ENCODE measurements at places on chromosomes 7 and 10. TPM values are rescaled to one million over a fixed set of nuclear protein-coding genes. Genes with fewer than 3 reads are reported as not detected.

DNA sequence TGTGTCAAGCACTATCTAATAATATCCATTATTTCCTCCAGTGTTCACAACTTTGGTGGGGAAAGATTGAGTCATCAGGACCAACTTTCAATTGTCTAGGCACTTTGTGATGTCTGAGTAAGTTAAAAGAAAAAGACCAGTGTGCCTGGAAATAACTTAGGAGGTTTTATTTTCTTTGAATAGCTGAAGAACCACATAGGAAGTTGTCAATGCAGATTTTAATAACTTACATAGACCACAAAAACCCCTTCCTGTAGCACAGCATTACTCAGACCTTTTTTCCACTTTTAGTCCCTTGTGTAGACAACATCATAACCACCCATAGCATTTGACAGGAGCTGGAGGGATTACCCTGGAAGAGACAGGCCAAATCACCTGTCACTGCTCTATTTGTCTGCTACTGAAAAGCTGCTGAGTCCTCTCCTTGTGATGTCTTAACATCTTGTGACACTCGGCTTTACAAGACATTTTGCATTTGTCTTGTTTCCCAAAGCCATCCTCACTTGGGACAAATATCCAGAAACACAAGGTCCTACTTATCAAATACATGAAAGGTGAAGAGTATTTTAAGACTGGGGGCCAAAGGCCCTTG lies 241.5 kb upstream of the PTER start:
- DNase-seq, result no peak

DNA sequence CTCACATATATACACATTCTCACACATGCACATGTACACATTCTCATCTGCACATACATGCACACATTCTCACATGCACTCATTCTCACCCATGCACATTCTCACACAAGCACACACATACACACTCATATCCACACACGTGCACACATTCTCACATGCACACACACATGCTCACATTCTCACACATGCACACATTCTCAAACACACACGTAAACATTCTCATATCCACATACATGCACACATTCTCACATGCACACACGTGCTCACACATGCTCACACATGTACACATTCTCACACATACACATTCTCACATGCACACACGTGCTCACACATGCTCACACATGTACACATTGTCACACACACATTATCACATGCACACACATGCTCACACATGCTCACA lies 260.6 kb downstream of the PTPRN2 start:
- no peak for DNase-seq

DNA sequence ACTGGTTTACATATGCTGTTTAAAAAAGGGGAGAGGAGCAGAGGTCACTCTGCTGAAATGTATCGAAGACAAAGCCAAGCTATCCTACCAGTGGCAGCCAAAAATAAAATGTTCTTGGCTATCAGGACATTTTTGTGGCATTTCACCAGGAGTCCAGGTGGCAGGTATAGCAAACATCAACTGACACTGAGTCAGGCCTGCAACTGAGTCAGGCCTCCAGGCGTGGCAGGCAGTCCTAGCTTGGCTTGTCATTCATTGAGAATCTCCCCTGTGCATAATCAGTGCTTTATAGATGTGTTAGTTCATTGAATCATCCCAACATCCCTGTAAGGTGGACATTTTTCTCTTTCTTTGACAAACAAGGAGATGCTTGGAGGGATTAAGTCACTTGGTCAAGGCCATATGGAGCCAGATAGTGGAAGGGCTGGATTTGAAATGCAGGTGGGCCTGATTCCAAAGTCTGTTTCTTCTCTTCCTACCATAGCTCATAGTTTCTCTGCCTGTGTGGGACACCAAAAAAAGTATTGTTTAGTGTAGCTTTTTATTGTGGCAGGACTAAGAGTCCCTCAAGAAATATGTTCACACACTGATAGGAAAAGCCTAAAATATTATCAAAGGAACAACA lies 4.3 kb downstream of the DYNC1I1 start:
- no peak for DNase-seq

DNA sequence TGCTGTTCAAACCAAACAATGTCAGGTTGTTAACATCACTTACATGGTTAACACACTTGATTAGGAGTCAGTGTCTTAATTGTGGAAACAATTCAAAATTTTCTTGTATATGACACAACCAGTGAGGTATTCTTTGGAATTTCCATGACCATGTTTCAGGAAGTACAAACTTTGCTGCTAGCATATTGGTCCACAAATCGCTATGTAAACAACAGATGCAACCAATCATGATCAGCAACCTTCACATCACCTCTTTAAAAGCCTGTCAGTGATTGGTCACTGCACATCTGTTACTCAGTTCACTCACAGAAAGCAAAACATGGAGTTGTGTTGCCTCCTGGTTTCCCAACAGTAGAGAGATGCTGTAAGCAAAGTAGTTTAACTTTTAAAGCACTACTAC lies 108.9 kb upstream of the FAM3C start:
- DNase-seq, result no peak

- no peak for DNase-seq
These were observed 68.0 kb downstream of the JCAD start for GRCh38 chr10:29991382-29991781.

DNA sequence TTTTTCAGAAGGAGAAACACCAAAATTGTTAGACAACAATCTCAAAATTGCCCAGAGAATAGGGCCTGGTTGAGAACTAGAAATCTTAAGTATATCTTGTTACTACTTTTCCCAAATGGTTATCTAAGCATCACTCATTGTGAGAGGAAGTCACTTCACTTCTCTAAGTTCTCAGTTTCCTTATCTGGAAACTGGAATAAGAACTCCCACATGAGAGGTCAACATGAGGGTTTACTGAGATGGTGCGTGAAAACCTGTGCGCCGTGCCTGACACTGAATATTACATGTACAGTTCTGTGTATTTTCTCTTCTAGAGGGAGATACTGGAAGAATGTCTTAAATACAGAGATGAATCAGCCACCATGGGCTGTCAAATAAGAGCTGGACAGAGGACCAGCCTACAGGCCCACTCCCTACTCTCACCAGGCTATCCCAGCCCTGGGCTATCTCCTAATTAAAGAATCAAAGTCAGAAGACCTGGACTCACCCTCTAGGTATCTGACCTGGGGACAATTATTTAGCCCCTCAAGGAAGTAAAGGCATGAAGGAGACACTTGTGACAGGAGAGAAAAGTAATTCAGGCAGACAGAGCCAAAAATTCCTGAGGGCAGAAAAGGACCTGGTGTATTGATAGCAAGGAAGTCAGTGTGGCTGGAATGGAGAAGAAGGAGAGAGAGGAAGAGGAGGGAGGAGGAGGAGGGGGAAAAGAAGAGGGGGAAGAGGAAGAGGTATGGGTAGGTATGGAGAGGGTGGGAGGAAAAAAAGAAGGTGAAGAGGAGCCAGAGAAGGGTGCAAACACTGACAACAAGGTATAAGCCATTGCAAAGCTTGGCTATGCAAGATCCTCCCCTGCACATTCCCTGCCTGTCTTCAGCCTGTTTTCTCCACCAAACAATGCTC lies 44.9 kb downstream of the CCDC71L start:
- no peak for DNase-seq

DNA sequence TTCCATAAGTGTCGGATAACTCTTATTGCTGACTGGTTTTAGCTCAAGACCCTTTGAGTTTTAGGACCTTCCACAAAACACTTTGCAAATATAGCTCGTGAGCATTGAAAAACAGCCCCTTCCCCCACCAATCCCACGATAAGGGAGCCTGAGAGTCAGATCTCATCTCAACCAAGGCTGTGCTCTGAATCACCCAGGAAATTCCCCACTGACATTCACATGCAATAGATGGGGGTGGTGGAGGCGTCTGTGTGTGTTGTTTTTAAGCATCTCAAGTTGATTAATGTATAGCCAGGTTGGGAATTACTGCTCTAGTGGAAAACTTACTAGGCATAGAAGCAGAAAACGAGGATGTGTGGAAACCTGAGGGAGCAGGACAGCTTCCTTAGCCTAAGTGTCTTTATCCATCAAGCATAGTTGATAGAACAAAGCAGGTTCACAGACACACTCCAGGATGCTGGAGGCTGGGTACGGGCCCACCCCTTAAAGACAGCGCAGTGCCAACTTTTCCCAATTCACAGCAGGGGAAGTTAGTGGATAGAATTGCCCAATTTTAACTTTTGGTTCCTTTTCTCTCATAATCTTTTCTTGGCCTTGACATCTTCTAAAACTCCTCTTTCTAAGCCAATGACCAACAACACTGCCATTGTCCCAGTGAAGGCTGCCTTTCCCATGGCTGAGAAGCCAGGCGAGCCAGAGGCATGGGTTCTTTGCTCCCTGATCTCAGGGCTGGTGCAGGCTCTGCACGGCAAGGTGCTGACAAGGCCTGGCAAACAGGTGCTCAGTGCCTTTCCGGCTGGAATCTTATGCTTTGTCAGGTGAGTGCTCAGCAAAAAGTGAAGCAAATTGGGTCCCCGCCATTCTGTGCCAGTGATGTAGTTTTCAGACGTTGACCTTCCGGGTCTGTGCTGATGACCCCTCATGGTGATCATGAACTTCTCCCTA lies 98.5 kb upstream of the INSIG1 start:
- DNase-seq, result no peak

GRCh38 chr10:132646443-132647097 lies 109.0 kb downstream of the INPP5A start:
- DNase-seq, result peak; percentile 6

DNA sequence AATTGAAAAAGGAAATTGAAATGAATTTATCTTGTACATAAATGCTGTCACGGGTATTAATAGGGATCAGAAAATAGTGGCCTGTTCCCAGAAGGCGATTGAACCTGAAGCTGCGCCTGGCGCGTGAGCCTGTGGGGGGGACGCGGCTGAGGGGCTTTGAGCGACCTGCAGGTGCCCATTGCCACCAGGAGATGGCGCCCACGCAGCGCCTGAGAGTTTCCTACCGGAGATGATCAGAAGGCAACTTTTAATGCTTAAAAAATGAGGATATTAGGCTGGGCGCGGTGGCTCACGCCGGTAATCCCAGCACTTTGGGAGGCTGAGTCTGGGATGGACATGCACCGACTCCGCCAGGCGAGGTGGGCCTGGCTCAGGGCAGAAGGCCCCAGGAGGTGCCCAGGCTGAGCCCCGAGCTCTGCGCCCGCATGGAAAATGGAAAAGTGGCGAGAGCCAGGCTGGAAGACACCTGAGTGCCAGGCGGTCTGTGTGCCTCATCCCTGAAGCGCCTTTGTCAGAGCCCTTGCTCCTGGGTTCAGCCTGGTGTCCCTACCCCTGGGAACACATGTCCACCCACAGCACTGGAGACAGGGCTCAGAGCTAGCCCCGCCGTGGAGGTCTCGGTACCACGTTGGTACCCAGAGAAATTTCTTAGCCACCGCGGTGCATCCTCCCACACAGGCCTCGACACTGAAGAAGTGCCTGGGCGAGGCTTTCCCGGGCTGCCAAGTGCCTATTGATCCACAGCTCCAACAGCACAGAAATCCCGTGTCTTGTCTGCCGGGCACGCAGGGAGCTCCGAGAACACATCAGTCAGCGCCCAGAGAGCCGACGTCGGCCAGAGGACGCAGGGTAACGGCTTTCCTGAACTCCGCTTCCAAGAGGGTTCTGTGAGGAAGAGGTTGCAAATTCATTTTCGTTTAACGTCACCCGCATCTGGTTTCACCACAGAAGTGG lies 117.4 kb downstream of the INPP5A start:
- DNase-seq, result peak; percentile 46

DNA sequence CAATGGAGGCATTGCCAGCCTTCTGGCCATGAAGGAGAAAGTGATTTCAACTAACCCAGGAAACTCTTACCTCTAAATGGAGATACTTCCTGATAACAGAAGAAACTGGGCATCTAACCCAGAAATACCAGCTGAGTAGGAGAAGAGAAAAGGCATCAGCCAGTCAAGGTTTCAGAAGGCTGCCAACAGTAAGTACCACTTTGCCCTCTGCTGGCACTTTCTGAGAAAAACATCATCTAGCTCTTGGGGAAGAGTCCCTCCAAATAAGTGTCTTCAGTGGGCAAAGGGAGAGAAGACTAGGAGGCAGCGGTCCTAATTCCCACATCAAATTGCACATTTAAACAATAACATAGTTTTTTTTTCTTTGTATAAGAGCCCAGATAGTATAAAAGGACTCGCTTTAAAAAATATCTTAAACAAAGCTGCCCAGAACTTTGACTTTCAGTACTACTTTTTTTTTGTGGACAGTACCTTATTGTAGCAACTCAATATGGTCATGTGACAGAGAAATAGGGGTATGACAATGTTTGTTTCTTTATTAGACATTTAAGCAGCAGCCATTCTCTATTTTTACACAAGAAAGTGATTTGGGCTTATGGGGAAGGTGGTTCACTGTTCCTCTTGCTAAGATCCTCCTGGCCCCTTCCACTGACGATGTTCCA lies 157.3 kb downstream of the CTTNBP2 start:
- DNase-seq, result no peak

DNA sequence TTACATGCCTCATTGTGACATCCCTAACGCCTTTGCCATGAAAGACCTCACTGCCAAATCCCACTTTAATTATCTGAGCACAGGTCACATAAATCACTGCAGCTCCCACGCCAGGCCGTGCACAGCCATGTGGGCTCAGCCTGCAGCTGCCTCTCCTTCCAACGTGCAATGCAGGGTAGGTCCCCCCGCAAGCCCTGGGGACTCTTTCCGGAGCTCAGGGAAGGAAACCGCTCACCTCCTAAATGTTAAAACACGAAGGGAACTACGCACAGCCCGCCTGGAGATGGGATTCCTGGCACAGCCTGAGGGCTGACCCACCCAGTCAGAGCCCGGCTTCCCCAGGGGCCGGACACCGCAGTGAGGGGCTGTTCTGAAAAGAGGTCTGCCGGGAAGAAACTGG lies 128.0 kb downstream of the MAD1L1 start:
- DNase-seq, result no peak

DNA sequence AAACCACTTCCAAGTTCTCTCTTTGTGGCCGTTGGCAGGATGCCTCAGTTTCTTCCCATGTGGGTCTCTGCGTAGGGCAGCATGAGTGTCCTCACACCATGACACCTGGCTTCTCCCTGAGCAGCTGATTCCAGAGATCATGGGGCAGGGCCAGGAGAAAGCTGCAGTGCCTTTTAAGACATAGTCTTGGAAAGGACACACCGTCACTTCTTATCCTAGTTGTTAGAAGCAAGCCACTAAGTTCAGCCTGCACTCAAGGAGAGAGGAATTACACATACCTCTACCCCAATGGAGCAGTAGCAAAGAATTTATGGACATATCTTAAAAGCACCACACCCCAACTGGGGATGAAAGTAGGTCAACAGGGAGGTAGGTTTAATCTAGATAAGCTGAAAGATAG lies 16.4 kb downstream of the NODAL start:
- DNase-seq, result no peak

GRCh38 chr7:127892488-127893314 lies 138.5 kb downstream of the LRRC4 start:
- DNase-seq, result no peak

GRCh38 chr10:78896159-78896928 lies 172.4 kb upstream of the ZMIZ1 start:
- no peak for DNase-seq

GRCh38 chr10:88826388-88826787 lies 23.9 kb downstream of the LIPM start:
- DNase-seq, result no peak

The ELFN1 gene
- total RNA-seq, result not detected

The DYDC1 gene
- not detected for total RNA-seq

The ANKRD61 gene
- total RNA-seq, result not detected

The LIPF gene
- not detected for total RNA-seq

The PPIF gene
- 72.5 TPM for total RNA-seq

The FKBP14 gene
- total RNA-seq, result 7.7 TPM

The IFIT2 gene
- 5.7 TPM for total RNA-seq

The LEP gene
- total RNA-seq, result not detected

The EXOSC1 gene
- total RNA-seq, result 47.4 TPM

The GIMAP2 gene
- total RNA-seq, result 19.5 TPM

All from activated B cell treated with CpG ODN at 0.5 μM for 24 hours (primary cell).